SJSA1 (cell line): ENCODE measurements at places on chromosomes 1 and 21. TPM values are rescaled to one million over a fixed set of nuclear protein-coding genes. Genes with fewer than 3 reads are reported as not detected.

The ADAM30 gene
- not detected in 2 replicates for total RNA-seq

The CD247 gene
- total RNA-seq = not detected in 2 replicates

The HRNR gene
- total RNA-seq = 0.03 TPM in 1 of 2 replicates, not detected in the other

- H3K27ac ChIP-seq = no peak overlapping the region
- H3K4me1 ChIP-seq = no peaks in the 10 kb centered on the region
- H3K27me3 ChIP-seq = 0 out of 2 replicates have a peak, but pooled peaks cover 4% of the 10 kb centered on the region
- no peak for DNase-seq
- H3K4me3 ChIP-seq = no peak overlapping the region
Observed at GRCh38 chr1:36771660-36772284, 262.5 kb downstream of the GRIK3 start.

- no peaks in the 10 kb centered on the region for H3K36me3 ChIP-seq
- H3K4me3 ChIP-seq = no peak overlapping the region
- no peak for DNase-seq
- no peaks in the 10 kb centered on the region for H3K27me3 ChIP-seq
Observed at GRCh38 chr1:108842525-108843181, 14.2 kb downstream of the AKNAD1 start.

DNA sequence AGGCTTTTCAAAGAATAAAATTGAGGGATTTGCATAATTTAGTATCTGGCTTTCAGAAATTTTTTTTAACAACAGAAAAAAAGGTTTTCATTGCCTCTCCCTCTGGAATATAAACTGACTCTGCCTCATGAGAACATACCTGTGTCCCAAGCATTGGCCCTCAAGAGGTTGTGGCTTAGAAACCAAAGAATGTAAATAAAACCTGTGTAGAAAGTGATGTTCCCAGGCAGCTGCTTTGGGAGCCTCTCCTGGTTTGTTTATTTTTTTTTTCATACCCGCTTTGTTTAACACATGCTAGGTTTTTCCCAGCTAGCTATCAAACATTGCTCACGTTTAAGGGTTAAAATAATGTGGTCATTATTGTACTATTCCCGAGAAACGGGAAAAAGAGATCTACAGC is 40.5 kb upstream of the IFNAR2 start:
- H3K4me1 ChIP-seq = no peaks in the 10 kb centered on the region
- H3K27me3 ChIP-seq = peaks cover 34% of the 10 kb centered on the region
- H3K4me3 ChIP-seq = no peak overlapping the region
- H3K36me3 ChIP-seq = no peaks in the 10 kb centered on the region
- no peak for DNase-seq
